Activated naive CD4-positive, alpha-beta T cell treated with anti-CD3 and anti-CD28 coated beads, Interleukin-2, amount 50 U/mL, for 72 hours (primary cell): ENCODE measurements at places on chromosomes 5 and 9. TPM values are rescaled to one million over a fixed set of nuclear protein-coding genes. Genes with fewer than 3 reads are reported as not detected.

GRCh38 chr9:121463026-121463807 lies 36.4 kb downstream of the GGTA1 start:
- DNase-seq = no peak

- DNase-seq = no peak
Observed at GRCh38 chr9:1722404-1722803, 292.7 kb upstream of the SMARCA2 start.

DNA sequence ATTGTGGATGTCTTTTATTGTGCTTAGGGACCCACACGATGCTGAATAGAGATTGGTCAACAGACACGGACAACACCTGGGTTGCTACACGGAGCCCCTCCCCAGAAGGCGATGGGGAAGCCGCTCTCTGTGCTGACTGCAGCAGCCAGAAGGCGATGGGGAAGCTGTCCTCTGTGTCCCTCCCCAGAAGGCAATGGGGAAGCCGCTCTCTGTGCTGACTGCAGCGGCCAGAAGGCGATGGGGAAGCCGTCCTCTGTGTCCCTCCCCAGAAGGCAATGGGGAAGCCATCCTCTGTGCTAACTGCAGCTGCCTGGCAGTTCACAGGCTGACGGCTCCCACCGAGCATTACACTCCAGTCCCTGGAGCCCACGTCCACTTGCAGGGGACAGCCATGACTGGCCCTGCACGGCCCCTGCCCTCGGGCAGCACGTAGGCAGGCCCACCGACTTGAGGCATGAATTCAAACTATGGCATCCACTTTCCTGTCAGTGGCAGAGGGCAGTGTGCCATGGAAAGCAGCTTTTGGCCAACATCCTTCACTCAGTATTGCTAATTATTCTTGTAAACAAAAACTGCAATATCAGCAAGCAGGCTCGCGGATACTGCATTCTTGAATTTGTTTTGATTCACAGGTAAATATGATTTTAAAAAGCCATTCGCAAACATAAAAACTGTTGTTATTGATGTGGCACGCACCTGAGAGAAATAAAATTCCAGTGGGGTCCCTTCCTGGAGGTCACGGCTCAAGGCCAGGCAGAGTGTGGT lies 48.1 kb upstream of the CLPTM1L start:
- no peak for DNase-seq

DNA sequence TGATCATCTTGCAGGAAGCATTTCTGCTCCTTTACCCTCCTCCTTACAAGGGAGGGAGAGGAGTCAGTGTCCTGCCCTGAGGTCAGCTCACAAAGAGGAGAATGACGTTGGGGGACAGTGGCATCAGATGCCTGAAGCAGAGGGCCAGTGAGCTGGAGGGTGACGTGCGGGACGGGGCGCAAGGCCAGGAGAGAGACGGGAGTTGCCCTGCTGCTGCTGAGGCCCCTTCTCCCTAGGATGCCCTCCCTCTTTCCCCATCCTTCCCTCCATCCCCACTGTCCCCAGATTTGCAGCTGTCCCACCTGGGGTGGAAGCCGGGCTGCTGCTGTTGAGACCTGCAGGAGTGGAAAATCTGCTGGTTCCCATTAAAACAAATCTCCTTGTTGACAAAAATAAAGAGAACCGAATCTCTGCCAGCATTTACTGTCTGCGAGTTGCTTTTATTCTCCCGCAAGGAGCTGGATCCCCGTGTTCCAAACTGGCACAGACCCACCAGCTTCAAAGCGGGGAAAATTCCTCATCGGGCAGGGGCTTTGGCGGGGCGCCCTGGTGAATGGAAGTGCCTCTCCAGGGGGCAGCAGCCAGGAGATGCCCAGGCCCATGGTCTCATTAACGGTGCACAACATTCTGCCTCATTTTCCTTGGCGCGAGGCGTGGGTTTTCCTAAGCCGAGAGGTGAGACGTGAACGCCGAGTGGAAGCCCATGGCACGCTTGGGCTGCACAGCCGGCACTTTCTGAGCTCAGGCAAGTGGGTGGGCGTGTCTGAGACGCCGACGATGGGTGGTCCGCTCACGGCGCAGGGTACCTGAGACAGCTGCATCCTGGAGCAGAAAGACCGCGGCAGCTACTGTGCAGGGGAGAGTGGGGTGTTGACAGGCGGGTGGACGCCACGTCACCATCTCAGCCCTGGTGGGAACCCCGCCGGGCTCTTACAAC lies 13.9 kb upstream of the COL5A1 start:
- no peak for DNase-seq

The DPP7 gene
- total RNA-seq = 236 TPM

DNA sequence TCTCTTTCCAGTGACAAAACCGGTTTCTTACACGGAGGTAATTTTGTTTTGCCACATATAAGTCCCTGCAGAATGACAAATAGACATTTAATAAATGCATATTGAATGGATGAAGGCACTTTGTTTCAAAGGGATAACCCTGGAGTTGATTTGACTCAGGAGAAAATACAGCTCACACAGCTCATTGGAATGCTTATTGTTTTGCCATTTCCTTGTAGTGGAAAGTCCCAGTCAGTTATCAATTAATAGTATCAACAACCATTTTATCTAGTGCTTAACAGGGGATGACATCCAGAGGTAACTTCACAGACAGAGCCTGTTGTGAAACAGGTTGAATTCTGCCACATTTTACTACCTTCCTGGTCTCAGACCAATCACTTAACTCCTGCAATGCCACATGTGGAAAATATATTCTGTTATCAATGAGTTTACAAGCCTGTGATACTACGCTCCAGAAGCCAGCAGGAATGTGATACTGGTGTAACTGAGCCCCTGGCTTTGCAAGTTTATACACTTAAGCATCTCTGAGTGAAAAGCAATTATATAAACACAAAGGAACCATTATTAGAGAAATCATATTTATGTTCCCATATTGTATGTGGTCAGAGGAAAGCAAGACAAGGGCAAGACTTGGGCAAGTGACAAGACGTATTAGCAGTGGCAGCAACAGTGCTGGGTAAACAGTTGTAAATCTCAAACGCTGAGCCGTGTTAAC lies 123.1 kb upstream of the ANKRD55 start:
- no peak for DNase-seq

The LRRC14B gene
- total RNA-seq = 0.16 TPM

- no peak for DNase-seq
Observed at GRCh38 chr5:135576075-135576599, 2.7 kb downstream of the CXCL14 start.

The C5orf63 gene
- total RNA-seq = 9.7 TPM

- DNase-seq = no peak
Observed at GRCh38 chr5:25970906-25971489, 1067.4 kb downstream of the CDH9 start.

The ENTPD2 gene
- not detected for total RNA-seq

The ELOVL7 gene
- 2.0 TPM for total RNA-seq

DNA sequence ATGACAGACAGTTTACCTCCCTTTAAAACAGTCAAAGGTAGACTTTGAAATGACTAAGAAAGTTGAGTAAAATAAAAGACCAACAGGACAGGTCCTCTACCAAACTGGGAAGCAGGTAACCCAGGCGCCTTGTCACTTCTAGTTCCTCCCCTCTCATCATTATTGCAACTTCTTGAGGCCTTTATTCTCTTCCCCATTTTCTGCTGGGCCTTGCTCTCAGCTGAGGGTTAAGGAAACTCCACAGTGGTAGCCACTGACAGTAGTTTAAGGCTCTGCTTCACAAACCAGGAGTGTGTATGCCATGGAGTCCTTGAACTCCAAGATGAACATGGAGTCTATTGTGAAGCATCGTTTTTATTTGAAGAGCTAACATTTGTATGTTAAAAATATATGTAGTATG lies 36.9 kb upstream of the TCERG1 start:
- DNase-seq = no peak

The GARIN3 gene
- 0.47 TPM for total RNA-seq

GRCh38 chr9:37029304-37029775 lies 4.7 kb downstream of the PAX5 start:
- DNase-seq = no peak

The ACER2 gene
- total RNA-seq = 4.3 TPM

The BTNL3 gene
- not detected for total RNA-seq

The ANKRD31 gene
- 0.34 TPM for total RNA-seq

- DNase-seq = no peak
Observed at GRCh38 chr5:21397693-21398092, 1409.7 kb upstream of the CDH18 start.

DNA sequence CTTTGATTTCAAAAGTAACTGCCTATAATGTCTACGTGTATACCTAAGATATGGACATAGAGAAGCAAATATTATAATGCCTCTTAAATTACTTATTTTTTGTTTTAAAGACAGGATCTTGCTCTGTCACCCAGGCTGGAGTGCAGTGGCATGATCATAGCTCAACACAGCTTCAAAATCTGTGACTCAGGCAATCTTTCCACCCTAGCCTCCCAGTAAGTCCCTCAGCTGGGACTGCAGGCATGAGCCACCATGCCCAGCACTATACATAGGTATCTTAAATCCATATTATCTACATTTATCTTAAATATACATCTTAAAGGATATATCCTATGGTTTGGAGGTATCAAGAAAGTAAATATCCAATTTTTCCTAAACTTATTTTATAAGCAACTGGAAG lies 261.2 kb downstream of the ARL15 start:
- no peak for DNase-seq

- DNase-seq = no peak
Observed at GRCh38 chr5:33937707-33938506, 1.7 kb downstream of the RXFP3 start.

GRCh38 chr5:75052192-75053053 lies at the start of gene GCNT4:
Gene GCNT4, minus strand, starts transcription at chr5:75052558. Its CDS starts 22,521 bp downstream, at chr5:75030037.
- DNase-seq = no peak

DNA sequence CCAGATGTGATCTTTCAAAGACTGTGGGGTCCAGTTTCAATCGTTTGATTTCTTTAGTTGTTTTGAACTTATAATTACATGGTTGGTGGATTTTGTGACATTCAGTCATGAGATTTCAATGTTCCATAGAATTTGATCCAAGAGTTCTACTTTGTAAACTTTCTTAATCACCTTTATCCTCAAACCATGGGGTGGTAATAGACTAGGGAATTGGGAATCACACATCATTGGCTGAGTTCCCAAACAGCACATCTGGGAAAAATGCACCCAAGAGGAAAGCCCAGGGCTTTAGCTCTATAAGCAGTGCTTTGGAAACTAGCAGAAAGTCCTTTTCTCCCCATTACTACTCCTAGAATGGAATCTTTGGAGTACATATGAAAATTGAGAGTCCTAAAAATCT lies 177.6 kb downstream of the NNT start:
- no peak for DNase-seq

DNA sequence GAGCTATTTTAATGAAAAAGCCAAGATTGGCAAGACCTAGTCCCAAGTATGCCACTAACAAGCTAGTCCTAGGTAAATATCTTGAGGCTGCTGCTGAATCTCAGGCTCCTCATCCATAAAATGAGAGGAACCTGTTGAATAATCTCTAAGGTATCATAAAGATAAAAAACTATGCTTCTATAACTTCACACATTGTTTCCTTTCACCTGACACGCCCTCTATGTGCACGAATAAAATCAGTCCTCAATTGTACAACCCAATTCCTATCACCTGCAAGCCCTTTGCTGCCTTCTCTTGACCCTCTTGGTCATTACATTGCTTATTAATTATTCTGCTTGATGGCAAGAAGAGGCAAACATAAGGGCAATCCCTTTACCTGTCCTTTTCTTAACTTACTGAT lies 69.9 kb downstream of the TRPM6 start:
- DNase-seq = no peak

The EEIG1 gene
- total RNA-seq = 96.5 TPM

- no peak for DNase-seq
Observed at GRCh38 chr5:7420510-7421280, 24.8 kb downstream of the ADCY2 start.

GRCh38 chr9:95640336-95640735 lies 123.6 kb upstream of the PTCH1 start:
- DNase-seq = no peak

- no peak for DNase-seq
Observed at GRCh38 chr5:76718381-76718832, 2.5 kb downstream of the F2R start.

- no peak for DNase-seq
Observed at GRCh38 chr5:158392753-158393152, 533.8 kb upstream of the CLINT1 start.

DNA sequence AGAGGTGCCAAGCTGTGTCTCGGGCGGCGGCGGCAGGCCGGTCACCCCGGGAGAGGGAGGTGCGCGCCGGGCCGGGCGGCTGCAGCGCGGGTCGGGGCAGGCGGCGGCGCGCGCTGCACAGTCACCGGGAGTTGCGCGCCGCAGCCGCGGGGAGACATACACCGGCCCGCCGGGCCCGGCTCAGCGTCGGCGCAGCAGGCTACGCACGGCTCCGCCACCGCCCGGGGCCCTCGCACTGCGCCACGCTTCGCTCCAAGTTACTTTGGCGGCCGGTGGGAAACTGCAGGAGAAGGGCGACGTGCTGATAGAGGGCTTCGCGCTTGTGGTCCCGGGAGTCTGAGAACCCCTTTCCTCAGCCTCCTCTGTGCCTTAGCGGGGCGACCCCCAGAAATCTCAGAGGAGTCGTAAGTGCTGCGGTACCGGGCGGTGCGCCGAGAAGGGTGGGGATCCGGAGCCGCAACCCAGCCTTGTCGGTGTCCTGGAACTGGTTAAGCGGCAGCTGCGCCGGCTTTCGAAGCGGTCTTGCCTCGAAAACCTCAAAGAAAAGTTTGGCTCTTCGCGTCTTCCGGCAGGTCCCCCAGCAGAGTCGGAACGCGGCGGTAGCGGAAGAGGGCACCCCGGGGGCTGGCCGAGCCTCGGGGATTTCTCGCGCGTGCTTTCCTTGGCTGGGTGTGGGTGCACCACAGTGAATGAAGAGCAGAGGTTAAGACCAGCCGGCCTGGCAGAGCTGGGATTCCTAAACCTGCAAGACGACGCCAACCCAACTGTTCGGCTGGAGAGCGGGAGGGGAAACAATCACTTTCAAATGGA lies at the start of gene EFNA5:
Gene EFNA5, minus strand, starts transcription at position 6 of the 810 bp plus-strand sequence.
- DNase-seq = peak; percentile 31

GRCh38 chr5:63049935-63050334 lies 471.3 kb downstream of the LRRC70 start:
- no peak for DNase-seq

GRCh38 chr5:92917044-92917443 lies 664.0 kb downstream of the NR2F1-AS1 start:
- no peak for DNase-seq

GRCh38 chr9:100170085-100170484 lies 71.0 kb downstream of the INVS start:
- no peak for DNase-seq

GRCh38 chr5:81718300-81718699 lies 32.6 kb downstream of the SSBP2 start:
- DNase-seq = no peak

- DNase-seq = no peak
Observed at GRCh38 chr5:53856506-53856905, 296.1 kb downstream of the NDUFS4 start.

DNA sequence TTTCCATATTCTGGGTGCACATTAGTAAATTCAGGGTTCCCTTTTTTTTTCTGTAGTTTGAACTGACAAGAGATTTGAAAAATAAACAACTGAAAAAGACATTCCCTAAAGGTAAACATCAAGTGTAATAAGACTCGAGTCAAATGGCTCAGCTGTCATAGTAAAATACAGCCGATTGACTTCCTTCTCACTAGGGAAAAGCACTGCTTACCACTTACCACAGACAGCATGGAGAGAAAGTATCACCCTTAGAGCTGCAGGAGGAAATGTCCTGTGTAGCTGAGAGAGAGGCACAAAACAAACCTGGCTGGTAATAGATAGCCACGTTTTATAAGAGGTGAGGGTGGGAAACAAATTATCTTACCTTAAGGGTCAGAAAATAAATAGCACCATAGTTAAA lies 12.1 kb upstream of the DMAC1 start:
- no peak for DNase-seq

The SPATA31C1 gene
- not detected for total RNA-seq

- no peak for DNase-seq
Observed at GRCh38 chr5:93246090-93246855, 334.7 kb downstream of the NR2F1-AS1 start.

GRCh38 chr9:100099722-100100042 lies 639 bp downstream of the INVS start:
- DNase-seq = no peak
